Renal cortex interstitium (tissue), 15 donors: ENCODE measurements at places on chromosomes 2 and 18. TPM values are rescaled to one million over a fixed set of nuclear protein-coding genes. Genes with fewer than 3 reads are reported as not detected.
A peak's percentile ranks its signal among the peaks of the same experiment; 100 is the strongest.

REEP1 gene
- polyA plus RNA-seq = 2.6 TPM

DNA sequence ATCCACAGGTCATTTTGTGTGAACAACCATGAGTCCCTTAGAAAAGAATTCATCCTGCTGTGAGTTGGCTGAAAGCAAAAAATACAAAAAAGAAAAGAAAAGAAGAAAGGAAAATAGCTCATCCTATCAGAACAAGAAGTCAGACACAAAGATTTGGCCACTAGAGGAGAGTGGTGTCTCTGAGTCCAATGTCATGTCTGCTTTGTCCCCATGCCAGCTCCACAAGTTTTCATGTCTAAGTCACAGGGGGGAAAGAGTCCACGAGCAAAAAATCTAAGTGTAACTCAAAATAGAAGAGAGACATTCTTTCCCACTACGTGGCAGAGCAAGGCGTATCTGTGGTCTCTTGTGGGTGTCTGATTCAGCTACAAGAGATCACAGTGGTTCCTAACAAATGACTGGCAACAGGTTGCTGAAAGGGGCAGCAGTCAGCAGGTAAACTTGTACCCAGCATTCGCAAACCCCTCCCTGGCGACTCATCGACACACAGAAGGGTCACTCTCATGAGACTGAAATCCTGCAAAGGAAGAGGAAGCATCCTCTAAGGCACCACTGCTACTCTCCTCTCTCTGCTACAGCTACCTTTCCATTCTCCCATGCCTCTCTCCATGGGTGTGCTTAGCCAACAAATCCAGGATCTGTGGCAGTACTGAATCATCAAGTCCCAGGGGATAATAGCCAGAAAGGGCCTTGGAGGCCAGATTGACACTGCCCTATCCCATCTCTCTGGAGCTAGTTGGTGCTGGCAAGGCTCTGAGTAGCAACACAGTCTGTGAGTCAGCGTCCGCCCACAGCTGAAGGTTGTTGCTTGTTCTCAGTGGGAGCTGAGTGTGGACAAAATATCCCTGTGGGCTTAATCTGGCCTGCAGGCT is 123.0 kb upstream of the SLC39A10 start:
- DNase-seq = no peak

SP9 gene
- not detected for polyA plus RNA-seq

DNA sequence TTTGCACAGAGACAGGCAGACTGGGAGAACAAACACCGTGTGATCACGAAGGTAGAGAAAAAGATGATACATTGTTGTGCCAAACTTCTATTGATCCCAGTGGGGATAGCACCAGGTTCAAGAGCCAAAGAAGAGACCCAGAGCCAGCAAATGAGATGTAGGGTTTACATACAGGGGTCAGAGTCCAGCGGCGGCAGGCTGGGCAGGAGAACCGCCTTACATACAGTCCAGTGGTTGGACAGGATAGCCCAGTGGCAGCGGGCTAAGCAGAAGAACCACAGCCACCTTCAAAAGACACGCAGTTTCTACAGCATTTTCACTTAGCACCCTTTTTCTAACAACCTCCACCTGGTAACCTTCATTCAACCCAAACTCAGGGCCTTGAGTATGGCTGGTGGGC is 932.8 kb downstream of the SLC4A3 start:
- no peak for DNase-seq

- DNase-seq = no peak
Measured at GRCh38 chr2:221310730-221311129, 261.4 kb downstream of the EPHA4 start.

REG1B gene
- polyA plus RNA-seq = not detected

TUBB8B gene
- 1.8 TPM for polyA plus RNA-seq

- DNase-seq = no peak
Measured at GRCh38 chr2:17959833-17960232, 81.4 kb downstream of the KCNS3 start.

DNA sequence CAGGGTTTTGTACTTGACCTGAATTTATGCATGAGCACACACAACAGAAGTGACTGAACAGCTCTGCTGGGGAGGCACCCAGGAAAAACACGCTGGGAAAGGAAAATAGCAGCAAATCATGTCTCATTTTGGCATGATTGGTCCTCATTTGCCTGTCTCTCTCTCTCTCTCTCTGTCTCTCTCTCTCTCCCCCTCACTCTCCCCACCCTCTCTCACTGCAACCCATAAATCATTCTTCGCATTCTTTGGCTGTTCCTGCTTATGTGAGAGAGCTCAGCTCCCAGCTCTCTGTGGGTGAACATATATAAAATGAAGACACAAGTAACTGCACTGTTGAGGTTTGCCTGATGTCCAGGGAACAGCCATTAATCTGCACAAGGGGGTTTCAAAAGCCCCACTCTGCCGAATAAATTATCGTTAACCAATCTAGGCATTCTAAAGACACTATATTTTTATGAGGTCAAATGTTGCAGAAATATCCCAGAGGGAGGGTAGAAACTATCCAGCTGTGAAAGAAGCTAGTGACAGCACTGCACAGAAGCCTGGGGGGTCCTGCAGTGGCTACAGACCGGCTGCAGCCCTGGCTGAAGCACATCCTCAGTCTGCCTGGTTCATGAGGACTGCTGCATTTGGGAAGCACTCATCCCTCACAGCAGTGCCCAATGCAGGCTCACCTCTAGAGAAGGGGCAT is 260.3 kb downstream of the AFF3 start:
- DNase-seq = peak; percentile 86

- no peak for DNase-seq
Measured at GRCh38 chr2:11976073-11976472, 229.6 kb downstream of the LPIN1 start.

DNA sequence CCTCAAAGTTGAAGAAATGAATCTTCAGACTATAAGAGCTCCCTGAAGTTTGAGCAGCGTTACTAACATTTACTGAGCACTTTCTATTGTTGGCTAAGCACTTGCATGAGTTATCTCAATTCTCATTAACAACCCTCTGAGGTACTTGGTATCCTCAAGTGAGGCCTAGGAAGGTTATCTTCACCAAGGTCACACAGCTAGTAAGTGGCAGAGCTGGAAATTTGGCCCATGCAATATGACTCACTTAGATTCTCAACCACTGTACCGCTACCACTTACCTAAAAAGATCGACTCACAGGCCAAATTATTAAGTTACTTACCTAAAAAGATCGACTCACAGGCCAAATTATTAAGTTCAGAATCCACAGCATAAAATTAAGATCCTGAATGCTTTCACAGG is 8.7 kb upstream of the METAP1D start:
- DNase-seq = no peak

DNA sequence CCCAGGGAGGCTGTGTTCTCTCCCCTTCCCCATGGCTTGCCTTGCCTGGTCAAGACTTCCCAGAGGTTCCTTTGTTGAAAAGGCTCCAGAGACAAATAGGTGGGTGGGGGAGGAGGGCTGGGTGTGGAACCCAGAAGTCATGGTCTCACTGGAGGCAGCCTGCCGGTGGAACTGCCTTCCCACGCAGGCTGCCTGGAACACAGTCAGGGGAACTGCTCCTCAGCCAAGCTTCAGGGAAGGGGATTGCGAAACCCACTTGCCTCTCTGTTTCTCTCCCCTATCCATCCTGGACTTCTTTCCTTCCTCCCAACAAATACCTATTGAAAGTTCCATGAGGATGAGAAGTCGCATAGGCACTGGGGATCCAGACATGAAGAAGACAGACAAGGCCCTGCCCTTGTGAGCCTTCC is 31.6 kb downstream of the MARCO start:
- DNase-seq = no peak

GRCh38 chr18:42689310-42689709 is 426.2 kb downstream of the RIT2 start:
- no peak for DNase-seq

DNA sequence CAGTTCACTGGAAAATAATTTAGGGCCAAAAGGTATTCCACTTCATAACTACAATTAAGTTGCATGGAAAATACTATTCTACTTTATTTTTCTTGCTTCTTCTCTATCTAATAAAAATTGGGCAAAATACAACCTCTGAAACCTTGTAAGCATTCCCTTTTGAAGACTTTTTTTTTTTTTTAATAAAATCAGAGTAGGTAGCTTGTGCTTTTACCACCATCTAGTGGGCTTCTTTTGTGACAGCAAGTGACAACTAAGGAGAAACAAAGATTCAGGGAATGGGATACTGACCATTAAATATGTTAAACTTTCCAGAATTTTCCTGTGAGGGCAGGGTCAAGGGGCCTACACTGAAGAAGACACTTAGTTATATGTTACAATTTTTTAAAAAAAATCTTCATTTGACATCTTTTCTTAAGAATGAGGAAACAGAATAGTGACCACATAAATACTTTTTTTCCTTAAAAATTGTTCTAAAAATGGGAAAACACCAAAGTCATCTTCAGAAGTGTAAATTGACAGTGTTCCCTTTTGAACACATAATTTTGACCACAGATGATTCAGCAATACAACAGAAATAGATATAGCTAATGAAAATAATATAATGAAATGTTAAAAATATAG is 1183.2 kb upstream of the ACVR2A start:
- peak; percentile 28 for DNase-seq

DNA sequence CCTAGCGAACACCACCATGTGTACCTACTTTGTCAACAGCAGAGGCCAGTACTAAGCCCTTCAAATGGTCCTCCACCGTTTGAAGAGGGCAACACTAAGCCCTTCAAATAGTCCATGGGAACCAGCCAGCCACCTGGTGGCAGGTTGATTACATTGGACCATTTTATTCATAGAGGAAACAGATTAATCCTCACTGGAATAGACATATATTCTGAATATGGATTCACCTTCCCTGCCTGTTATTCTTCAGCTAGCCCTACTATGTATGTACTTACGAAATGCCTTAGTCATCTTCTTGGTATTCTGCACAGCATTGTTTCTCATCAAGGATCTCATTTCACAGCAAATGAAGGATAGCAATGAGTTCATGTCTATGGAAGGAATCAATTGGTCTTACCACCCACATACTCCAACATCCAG is 10.0 kb upstream of the ZNF396 start:
- no peak for DNase-seq

OTX1 gene
- 0.05 TPM for polyA plus RNA-seq
